Stimulated activated naive CD8-positive, alpha-beta T cell treated with anti-CD3 and anti-CD28 coated beads, Interleukin-15, Interleukin-2, amounts not matched to agents 100 U/mL and 50 U/mL, for 24 hours (primary cell): ENCODE measurements at places on chromosomes 2 and 18.
A peak's percentile ranks its signal among the peaks of the same experiment; 100 is the strongest.

DNA sequence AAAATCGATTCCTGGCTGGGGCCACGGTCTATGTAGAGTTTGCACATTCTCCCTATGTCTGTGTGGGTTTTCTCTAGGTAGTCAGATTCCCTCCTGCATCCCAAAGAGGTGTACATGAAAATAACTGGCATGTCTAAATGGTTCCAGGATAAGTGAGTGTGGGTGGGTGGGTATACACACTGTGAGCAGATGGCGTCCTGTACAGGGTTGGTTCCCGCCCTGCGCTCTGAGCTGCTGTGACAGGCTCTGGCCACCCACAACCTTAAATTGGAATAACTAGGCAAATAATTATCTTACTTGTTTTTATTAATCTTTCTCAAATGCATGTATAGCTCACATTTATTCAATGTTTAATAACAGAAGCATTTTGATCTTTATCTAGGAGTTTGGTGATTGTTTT, 16.3 kb downstream of the THOC1 start:
- DNase-seq: no peak

GRCh38 chr2:156537141-156537540, 101.0 kb downstream of the GPD2 start:
- DNase-seq: no peak

DNA sequence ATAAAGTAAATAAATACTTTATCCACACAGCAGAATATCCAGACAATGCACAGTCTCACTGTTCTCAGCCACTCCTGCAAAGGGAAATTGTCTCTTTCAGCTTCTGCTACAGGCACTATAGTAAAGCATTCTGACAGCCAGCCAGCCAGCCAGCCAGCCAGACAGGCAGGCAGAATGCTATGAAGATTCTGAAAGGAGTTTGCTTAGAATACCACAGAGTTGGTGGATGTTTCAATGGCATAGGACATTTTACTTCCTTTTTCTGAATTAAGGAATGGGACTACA, 116.1 kb upstream of the CYP26B1 start:
- no peak for DNase-seq

- DNase-seq: peak; percentile 16
Observed at GRCh38 chr2:174844295-174844708, 80.0 kb upstream of the CHRNA1 start.

GRCh38 chr18:13395577-13395976, 177.0 kb downstream of the LDLRAD4 start:
- DNase-seq: no peak

- DNase-seq: no peak
Observed at GRCh38 chr2:225072444-225072843, 30.2 kb upstream of the DOCK10 start.

GRCh38 chr2:228372212-228372611, 190.7 kb upstream of the SPHKAP start:
- no peak for DNase-seq

GRCh38 chr18:74291472-74291770, 342 bp downstream of the CYB5A start:
- DNase-seq: no peak

DNA sequence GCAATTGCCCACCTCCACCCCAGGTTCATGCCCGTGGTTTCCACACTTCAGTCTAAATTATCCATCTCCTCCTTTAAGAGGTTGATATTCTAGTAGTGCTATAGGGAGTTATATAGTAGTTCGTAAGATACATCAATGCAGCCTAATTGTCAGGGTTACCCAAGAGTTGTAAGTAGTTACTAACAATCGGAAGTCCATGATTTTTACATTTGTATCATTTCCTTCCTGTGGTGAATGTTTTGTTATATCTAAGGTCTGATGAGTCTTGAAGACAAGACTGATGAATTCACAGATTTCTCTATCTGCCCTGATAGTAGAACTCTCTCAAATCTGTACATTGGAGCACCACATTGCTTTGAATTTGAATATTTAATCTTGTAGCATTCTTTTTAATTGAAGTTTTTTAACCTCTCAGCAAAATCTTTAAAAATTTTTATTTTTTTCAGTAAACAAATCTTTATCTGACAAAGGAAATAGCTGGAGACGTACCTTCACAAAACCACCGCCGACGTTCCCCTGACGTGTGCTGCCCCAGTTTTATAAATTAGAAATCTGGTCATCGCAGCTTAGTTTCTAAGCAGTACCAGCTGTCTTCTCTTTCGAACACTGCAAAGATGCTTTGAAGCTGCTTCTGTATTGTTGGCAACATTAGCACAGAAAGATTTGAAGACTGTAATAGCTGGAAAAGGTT, 264.5 kb downstream of the SOCS6 start:
- no peak for DNase-seq

- DNase-seq: no peak
Observed at GRCh38 chr2:207236156-207236935, 70.6 kb upstream of the KLF7 start.

GRCh38 chr2:207215308-207215707, 49.6 kb upstream of the KLF7 start:
- DNase-seq: no peak

- DNase-seq: peak; percentile 41
Observed at GRCh38 chr2:63047321-63048279, 3.0 kb upstream of the OTX1 start.
